ENCODE measurements at places on chromosomes 6 and 20.

- no peak for DNase-seq
Observed at GRCh38 chr6:30490026-30490876, 942 bp downstream of the HLA-E start.

DNA sequence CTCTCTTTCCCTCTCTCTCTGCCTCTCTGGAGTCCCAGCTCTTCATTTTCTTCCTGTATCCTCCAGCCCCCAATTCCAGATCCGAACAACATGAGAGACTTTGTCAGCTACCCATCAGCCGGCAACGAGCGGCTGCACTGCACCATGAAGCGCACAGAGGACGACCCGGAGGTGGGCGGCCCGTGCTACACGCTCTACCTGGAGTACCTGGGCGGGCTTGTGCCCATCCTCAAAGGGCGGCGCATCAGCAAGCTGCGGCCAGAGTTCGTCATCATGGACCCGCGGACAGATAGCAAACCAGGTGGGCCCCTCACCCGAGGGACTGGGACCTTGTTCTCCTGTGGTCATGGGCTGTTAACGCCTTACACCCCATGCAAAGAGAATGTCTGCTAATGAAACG, 78.9 kb upstream of the TMEM181 start:
- no peak for DNase-seq

DNA sequence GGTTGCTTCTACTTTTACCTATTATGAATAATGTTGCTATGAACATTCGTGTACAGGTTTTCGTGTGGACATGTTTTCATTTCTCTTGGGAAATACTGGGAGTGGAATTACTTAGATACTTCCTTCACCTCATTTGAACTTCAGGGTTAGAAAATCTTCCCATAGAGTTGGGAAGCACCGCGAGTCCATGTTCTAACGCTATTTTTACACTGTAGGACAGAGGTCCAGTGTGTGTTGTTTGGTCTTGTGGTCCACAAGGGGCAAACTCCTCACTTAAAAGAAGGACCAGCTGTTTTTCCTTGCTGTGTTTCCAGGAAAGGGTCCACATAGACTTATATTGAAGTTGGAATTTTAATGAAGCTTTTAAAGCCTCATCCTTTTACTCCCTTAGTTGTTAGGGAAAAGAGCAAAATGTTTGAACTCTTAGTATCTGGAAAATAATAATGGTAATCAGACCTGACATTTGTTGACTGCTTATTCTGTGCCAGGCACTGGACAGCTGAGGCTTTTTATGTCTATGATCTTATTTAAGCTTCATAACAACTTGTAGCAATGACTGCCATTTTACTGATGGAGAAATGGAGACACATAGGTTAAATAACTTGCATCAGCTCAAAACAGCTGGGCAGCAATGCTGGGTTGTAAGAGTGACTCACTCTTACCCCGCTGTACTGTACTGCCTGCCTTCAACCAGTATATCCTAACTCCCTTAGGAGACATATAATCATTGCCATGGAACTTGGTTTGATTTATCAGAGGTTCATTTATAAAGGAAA, 52.0 kb downstream of the CDC5L start:
- peak; percentile 29 for DNase-seq

GRCh38 chr6:161406646-161407045, 132.8 kb upstream of the AGPAT4 start:
- peak; percentile 80 for DNase-seq

DNA sequence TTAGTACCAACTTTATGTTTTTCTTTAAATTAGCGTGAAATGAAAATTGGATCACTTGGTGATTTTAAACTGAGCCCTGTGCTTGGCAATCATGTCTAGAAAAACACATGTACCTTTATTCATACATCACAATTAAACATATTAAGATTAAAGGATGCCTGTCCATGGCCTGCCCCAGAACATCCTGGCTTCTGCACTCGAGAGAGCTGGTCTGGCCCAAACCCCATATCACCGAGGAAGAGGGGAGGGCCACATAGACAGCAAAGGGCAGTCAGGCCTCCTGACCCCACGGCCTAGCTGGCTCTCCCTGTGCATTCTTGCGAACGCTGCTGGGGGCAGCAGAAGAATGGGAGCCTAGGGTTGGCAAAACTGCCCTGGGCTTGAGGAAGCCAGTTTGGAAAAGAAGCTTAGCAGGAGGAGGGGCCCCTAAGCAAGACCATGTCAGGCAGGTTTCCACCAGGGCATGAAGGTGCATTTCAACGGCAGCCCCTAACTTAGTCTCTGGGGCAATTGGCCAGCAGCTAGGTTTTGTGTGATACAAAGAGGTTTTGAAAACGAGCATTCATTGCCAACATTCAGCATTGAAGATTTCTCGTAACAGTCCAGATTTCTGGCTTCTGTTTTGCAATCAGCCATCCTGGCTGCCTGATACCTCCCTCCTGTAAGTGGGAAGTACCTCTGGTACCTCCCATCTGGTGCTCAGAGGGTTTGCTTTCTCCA, 8.6 kb downstream of the BPIFB3 start:
- DNase-seq, result no peak
